Epithelial cell of umbilical artery (primary cell): ENCODE measurements at places on chromosomes 6 and 20. TPM values are rescaled to one million over a fixed set of nuclear protein-coding genes. Genes with fewer than 3 reads are reported as not detected.

LYRM2 gene
- 17.9 and 36.0 TPM in 2 replicates for total RNA-seq

LST1 gene
- total RNA-seq = 0.32 TPM in 1 of 2 replicates, not detected in the other

SEC23B gene
- 41.9 and 43.9 TPM in 2 replicates for total RNA-seq

HLA-A gene
- total RNA-seq = 239 and 394 TPM in 2 replicates

CGA gene
- not detected in 2 replicates for total RNA-seq

CHD6 gene
- total RNA-seq = 20.1 and 26.0 TPM in 2 replicates

NOL7 gene
- 84.5 and 101 TPM in 2 replicates for total RNA-seq
